NCI-H2029 treated with DMSO at 0.1 percent for 48 hours (cell line): ENCODE measurements at places on chromosomes 12 and 14.

DNA sequence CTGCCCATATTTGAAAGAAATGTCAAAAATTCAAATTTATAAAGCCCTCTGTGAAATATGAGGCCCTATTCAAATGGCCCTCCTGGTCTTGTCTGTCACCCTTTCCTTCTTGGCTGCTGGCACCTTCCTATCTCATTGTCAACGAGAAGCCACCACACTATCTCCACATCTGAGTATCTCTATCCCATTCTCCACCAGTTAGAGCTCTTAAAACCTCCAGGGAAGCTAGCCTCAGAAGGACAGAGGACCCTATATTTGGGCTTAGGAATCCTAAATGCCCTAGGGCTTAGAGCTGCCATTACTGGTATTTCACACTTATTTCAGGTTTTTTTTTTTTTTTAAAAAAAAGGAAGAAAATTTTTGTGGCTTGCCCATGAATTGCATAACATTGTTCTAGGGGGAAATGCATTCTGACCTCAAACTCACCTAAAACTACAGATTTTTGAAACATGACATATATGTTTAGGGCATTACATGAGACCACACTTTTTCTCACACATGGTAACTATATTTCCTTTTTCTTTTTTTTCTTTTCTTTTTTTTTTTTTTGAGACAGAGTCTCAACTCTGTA, 25.0 kb downstream of the SLC25A21 start:
- DNase-seq = no peak

DNA sequence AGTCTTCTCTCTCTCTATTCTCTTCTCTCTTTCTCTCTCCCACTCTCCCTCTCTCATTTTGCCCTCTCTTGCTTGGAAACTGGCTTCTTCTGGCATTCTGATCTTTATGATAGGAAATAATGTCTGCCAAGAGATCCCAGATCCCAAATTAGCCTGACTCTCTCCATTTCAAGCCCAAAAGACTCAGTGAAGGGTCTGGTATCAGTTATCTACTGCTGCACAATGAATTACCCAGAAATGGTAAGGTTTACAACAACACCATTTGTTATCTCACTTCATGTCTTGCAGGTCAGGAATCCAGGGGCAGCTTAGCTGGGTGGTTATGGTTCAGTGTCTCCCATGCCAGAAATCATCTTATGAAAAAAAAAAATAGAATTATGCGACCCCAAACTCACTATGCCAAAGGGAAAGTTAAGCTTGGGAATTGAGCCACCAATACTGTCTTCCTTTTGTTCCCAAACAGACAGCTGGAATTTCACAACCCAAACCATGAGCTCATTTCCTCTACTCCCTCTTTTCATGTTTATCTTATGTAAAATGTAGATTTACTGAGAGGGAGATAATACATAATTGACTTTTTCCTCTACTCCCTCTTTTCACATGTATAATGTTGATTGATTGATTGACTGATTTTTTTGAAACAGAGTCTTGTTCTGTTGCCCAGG, 67.8 kb upstream of the FICD start:
- no peak for DNase-seq

- DNase-seq = no peak
These were observed 269.9 kb upstream of the PLEKHG7 start for GRCh38 chr12:92432724-92433441.

DNA sequence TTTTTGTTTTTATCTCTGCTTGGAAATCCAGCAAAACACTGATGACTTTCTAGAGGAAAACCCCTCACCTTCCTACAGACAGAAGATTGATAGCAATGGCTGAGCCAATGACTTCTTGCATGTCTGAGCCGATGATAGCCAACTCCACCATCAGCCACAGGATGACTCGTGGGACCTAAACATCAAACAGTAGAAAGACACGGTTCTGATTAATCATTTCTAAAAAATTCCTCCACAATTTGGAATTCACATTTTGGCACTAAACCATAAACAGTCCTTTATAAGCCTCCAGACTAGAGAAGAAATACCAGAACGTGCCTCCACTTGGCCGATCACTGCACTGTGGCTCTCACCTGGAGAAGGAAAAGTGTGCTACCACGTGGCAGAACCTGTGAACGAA, 25.9 kb downstream of the SLC11A2 start:
- DNase-seq = no peak

DNA sequence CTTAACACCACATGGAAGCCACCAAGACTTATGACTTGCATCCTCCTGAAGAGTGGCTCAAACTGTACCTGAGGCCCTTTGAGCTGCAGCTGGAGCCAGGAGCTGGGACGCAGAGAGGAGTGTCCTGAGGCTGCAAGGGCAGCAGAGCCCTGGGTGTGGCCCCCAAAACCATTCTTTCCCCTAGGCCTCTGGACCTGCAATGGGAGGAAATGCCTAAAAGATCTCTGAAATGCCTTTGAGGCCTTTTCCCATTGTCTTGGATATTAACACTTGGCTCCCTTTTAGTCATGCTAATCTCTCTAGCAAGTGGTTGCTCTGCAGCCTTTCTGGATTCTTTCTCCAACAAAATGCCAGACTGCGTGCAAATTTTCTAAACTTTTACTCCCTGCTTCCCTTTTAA, 156.1 kb downstream of the SLC38A4 start:
- no peak for DNase-seq

DNA sequence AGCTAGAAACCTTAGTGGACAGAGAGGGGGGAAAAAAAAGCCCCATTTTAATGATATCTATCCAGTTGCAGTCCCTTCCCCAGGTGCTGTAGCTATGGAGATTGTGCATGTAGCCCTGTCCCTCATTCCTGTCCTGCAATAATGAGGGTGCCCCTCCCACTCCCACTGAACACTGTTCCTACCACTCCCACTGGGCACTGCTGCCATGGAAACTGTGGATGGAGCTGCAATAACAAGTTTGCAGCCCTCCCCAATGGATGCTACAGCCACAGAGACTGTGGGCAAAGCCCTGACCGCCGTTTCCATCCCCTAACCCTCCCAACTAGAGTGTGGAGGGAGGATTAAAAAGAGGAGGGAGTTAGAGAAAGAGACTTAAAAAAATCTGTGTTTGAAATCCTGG, 238.3 kb downstream of the FUT8 start:
- DNase-seq = no peak

- DNase-seq = no peak
These were observed 37.7 kb downstream of the MDGA2 start for GRCh38 chr14:47637753-47638152.

DNA sequence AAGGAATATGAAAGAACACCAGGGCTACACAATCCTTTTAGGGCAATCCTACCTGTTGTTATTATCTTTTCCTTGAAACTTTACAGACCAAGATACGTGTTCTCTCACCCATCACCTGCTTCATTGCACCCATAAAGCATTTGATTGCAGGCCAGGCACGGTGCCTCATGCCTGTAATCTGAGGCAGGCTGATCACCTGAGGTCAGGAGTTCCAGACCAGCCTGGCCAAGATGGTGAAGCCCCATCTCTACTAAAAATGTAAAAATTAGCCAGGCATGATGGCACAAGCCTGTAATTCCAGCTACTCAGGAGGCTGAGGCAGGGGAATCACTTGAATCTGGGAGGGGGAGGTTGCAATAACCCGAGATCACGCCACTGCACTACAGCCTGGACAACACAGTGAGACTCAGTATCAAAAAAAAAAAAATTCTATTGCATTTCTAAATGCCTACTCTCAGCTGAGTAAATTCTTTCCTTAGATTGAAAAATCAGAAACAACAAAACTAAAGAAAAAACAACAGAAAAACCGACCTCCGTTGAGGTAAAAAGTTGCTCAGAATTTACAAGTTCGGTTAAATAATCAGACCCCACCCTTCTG, 183.7 kb upstream of the TMEM132C start:
- DNase-seq = no peak

DNA sequence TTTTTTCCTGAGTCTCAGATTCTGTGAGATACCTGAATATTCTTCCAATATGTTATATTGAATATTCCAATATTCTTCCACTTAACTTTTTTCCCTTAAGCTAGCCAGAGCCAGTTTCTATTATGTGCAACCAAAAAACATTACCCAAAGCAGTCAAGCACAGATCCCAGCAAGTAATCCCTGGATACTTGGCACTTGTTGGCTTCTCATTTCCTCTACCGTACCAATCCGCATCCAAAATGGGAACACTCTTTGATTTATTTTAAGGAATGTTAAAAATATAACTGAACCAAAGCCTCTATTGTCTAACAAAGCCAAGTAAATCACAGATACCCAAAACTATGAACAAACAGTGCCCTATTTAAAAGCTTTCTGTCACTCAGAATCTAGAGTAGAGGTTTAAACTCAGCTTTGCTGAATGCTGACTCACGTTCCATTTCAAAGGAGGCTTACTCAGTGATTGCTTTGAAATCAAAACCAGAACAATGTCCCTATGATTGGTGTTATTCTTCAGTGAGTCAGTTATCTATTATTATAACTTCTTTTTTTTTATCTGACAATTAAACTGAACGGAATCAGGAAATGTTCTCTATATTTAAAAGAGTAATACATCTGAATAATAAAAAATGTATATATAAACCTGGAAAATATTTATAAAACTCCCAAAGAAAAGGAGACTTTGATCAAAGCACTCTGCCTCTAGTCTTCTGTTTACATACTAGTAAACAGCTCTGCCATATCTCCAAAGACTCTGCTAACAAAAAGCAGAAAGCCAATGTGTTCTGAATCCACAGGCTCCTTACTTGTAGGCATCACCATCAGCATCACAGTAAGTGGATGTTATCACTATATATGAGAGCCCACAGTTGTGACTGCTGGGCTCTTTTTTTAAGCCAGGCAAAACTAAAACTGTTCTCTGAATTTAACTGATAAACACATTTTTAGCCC, 360.8 kb downstream of the CCDC91 start:
- DNase-seq = no peak

DNA sequence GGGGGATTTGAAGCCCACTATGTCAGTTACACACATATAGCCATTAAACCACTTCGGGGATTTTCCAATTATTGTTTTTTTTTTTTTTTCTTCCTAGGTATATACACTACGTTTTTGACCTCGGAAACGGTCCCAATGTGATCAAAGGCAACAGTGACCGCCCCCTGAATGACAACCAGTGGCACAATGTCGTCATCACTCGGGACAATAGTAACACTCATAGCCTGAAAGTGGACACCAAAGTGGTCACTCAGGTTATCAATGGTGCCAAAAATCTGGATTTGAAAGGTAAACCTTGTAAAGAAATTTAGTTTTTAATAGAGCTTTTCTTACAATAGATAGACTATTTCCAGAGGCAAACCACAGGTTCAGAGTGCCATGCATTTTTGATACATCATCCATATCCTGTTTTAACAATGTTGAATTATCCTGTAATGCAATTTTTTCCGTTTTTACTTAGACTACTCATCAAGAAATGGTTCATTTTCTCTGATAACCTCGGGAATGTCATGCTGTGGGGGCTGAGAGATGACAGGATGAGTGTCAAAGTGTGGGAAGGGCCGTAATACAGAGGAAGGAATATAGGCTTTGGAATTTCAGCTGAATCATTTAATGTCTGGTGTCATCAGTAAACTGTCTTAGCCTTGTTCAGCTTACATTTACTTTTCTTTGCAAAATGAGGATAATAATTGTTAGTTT, 797.1 kb downstream of the NRXN3 start:
- DNase-seq = no peak

GRCh38 chr14:76324133-76324532, 51.8 kb upstream of the ESRRB start:
- no peak for DNase-seq

- DNase-seq = no peak
These were observed 448.2 kb upstream of the TBX3 start for GRCh38 chr12:115132145-115132544.

DNA sequence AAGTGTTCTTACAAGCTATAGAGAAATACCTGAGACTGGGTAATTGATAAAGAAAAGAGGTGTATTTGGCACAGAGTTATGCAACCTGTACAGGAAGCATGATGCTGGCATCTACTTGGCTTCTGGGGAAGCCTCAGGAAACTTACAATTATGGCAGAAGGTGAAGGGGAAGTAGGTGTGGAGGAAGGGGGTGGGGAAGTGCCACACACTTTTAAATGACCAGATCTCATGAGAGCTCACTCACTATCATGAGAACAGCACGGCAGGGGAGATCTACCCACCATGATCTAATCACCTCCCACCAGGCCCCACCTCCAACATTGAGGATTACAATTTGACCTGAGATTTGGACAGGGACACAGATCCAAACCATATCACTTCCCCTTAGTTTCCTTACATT, 32.8 kb downstream of the TSHR start:
- no peak for DNase-seq

DNA sequence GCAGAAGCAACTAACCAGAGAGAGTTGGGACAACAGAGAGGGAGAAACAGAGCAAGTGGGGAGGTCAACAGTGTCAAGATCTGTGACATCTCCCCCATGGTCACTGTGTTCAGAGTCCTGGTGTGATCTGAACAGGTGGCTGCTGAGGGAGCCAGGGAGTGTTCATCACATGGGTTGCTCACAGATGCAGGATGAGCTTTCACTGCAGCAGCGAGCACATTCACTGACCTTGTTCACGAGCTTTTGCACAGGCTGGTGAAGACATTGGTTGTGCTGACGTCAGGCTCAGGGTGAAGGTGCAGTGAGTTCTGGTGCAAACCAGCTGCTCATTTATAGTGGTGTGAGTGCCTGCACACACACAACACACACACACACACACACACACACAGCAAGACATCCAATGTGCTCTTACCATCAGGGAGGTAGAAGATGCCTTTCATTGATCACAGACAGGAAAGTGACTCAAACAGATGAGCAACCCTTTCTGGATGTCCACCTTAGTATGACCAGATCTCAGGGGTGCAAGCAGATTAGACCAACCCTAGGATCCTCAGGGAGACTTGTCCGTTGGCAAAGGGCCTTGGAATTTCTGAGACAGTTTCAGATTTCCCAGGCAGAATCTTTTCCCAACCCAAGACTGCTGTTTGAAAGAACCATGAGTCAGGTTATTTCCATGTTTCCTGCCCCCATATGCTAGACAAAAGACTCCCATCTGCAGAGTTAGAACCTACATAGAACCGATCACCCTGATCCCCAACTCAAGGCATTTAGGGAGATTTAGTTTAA, 44.3 kb upstream of the OR10AD1 start:
- no peak for DNase-seq
